ENCODE measurements at places on chromosomes 4 and X.
A peak's percentile ranks its signal among the peaks of the same experiment; 100 is the strongest.

DNA sequence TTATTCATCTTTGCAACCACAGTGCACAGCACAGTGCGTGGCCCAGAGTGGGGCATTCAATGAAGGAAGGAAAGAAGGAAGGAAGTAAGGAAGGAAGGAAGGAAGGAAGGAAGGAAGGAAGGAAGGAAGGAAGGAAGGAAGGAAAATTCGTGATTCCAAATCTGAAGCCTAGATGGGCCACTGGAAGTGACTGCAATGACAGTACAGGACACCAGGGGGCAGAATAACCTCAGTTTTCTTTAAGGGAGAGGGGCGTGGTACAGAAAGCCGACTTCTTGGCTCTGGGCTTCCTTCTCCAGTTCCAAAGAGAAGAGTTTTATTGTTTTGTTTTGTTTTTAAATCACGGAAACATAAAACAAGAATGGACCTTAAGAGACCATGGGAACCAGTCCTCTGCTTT, 47.8 kb downstream of the APLN start:
- DNase-seq, result peak; percentile 45

DNA sequence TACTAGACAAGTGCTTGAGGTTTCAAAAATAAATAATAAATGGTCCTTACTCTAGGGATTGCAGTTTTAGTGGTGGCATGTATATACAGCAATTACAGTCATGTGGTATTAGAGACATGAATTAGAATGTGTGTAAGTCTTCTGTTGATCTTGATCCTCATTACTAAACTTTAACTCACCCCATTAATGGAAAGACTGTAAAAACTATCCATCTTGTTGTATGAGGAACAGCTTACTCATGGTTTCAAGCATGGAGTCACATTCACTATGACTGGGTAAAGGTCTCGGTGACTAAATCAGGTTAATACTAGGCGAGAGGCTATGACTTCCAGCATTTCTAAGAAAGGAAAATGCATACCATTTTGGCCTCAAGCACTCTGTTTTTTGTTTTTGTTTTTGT, 107.0 kb upstream of the HPGD start:
- DNase-seq, result no peak

DNA sequence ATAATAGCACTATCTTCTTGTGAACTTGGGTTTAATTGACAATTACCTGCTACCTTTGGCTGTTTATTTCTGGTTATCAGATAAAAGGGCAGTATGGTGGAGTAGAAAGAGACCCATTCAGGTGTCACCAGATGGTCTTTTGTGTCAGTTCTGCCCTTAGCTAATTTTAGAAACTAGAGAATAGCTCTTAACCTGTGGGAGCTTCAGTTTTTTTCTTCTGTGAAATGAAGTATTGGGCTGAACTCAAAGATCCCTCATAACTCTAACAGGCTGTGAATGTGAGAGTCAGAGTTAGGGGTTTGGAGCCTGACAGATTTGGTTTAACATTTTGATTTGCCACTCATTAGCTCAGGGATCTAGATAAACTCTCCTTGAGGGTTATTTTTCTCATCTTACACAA, 335.2 kb downstream of the PPP1R2C start:
- DNase-seq, result no peak

DNA sequence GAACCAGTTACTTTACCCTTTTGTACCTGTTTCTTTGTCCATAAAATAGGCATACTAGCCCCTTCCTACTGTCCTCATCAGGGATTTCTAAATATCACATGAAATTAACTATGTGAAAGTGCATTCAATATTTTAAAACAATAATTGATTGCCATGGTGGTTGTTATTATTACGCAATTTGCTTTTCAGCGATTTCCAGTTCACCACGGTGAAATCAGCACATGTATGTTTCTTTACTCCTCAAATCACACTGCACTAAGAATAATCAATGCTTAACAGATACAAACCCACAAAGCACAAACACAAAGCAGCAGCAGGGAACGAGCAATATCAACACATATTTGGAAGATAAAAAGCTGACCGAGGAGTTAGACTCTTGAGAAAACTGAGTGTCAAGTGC, 371.3 kb upstream of the NOCT start:
- no peak for DNase-seq

DNA sequence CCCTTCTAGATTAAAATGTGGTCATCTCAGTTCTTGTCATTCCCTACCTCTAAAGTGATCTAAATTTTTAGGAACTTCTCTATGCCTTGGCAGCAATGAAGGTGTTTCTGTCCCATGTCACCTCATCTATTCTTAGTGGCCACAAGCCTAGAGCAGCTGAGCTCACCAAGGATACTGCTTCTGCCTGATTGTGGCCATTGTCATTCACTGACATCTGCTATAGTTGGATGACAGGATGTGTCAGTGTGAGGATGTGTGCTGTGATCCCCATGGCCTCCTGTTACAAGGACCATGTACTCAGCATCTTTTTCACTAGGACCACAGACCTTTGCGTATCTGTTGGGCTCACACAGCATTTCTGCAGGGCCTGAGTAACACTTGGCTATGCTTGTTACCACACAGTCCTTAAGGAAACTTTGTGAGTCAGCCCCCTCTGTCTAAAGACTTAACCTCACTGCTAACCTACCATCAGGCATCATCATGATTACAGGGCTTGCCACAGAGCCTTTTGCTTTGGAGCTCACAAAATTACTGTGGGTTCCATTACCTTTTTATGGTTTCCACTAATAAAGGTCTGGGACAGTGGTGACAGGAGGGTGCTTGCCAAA, 421.0 kb downstream of the ADAM29 start:
- DNase-seq, result no peak

- DNase-seq, result peak; percentile 71
Measured at GRCh38 chr4:173025131-173025530, 143.5 kb upstream of the GALNT7 start.

DNA sequence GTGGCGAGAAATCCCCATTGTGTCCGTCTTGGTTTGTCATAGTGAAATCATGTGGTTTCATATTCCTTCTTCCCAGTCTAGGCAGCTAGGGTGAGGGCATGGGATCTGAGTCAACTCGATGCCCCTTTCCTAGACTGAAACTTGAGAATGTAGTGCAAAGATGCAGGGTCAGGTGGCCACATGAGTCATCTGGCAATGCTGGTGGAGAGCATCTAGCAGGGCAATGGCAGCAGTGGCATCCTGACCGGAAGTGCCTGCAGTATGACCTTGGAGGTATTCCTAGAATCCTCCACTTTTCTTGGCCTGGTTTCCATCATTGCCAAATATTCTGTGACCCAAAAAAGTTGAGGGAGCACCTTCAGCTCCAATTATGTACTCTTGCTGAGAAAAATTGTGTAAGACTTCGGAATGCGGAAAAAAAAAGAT, 39.1 kb upstream of the TMEM184C start:
- no peak for DNase-seq

GRCh38 chr4:152460488-152460887, 75.4 kb downstream of the FBXW7 start:
- peak; percentile 83 for DNase-seq

GRCh38 chr4:100099746-100100145, 90.5 kb downstream of the DDIT4L start:
- DNase-seq, result no peak

DNA sequence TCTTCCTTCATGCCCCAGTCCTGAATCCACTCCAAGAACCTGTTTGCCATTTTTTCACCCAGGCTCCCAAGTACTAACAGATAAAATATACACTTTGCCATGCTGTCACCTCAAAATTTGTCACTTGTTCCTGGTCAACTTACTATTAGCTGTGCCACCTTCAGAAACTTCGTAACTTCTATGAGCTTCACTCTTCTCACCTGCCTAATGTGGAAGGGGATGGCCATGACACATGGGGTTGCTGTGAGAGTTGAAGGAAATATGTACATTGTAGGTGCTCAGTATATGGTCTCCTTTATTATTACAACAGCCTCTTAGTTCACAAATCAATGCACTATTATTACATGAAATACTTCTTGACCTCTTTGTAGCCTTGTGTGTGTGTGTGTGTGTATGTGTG, 10.4 kb downstream of the TMSB4X start:
- DNase-seq, result no peak

GRCh38 chrX:38607976-38608375, 46.6 kb downstream of the TSPAN7 start:
- DNase-seq, result no peak

DNA sequence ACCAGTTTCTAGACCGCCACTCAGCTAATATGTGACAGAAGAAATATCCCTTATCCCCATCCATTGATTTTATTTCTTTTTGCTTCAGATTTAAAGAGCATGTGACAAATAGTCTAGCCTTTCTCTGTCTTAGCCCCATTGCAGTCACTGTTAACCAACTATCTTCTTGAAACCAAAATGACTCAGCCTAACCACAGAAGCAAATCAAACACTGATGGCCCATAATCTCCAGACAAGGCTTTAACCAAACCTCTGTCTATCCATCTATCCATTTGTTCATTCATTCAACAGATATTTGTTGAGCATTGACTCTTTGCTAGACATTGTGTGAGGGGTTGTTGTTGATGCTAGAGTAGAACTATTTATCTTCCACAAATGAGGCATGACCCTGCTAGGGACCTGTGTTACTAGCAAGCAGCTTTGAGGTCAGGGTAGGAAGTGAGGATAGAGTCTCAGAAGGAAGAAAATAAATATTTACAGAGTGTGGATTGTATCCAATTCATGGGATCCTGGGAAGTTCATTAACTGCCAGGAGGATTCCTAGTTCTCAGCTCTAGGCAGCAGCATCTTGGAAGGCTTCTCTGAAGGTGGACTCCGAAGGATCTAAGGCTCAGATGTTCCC, 22.5 kb downstream of the HNRNPH2 start:
- no peak for DNase-seq

DNA sequence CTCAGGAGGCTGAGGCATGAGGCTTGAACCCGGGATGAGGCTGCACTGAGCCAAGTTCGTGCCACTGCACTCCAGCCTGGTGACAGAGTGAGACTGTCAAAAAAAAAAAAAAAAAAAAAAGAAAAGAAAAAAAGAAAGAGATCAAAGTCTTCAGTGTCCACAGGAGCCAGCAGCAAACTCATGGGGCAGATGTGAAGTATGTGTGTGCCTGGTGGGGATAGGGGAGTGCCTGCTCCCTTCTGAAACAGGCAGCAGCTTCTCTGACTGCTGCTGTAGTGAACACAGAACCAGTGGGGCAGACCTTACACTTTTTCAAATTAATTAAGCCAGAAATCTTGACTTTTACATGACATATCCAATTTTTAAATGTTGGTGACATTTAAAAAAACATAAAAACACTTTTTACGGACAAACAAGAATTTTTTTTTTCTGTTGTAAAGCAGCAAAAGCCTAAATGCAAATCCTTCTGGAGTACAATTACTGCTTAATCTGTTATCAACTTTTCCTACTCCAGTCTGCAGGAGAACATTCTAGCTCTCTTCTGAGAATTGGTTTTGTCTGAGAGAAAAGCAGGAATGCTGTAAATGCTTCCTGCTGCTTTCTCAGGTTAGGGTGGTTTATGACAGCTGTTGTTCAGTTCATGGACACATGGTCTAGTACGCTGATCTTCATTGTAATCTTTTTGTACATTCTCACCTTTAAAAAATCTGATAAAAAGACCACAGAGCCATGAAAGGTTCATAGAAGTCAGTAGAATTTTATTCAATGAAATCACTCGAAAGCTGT, 311.1 kb downstream of the CAMK2D start:
- no peak for DNase-seq

DNA sequence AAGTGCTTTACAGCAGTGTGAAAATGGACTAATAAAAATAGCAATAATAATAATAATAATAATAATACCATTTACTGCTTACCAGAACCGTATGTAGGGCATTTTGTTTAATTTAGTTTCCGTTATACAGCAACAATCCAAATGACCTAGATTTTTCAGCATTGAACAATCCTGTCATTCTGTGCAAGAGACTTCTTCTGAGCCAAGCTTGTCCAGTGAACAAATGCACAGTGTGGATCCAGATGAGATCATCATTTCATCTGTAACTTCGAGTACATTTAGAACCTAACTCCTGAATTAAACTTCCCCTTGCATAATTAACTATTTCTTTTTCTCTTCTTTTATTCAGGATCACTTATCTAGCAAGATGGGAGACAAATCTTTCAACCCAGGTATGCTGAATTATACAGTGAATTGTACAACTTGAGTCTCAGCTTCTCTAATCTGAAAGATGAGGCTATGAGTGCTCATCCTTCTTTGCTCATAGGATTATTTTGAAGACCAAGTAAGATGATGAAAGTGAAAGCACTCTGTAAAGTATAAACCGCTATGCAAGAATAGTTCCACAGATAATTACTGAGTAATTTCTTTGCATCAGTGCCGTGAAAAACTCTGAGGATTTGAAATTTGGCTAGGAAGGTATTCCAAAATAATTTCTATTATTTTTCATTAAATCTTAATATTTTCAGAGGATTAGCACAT, 6.6 kb downstream of the CLNK start:
- DNase-seq, result no peak

- no peak for DNase-seq
Measured at GRCh38 chr4:54513204-54513603, 144.6 kb upstream of the KIT start.

DNA sequence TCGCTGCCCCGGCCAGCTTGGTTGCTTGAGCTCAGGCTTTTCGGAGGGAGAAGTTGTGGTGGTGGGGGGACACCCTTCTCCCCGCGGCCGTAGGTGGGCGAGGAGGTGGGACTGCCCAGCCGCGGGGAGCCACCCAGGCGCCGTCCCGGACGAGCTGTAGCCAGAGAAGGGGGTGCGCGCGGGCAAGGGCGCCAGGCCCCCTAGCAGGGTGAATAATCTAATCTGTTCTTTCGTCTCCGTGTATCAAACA, 3.1 kb downstream of the MID1IP1 start:
- DNase-seq, result no peak

- DNase-seq, result peak; percentile 29
Measured at GRCh38 chrX:45232139-45232538, 31.5 kb upstream of the DIPK2B start.

DNA sequence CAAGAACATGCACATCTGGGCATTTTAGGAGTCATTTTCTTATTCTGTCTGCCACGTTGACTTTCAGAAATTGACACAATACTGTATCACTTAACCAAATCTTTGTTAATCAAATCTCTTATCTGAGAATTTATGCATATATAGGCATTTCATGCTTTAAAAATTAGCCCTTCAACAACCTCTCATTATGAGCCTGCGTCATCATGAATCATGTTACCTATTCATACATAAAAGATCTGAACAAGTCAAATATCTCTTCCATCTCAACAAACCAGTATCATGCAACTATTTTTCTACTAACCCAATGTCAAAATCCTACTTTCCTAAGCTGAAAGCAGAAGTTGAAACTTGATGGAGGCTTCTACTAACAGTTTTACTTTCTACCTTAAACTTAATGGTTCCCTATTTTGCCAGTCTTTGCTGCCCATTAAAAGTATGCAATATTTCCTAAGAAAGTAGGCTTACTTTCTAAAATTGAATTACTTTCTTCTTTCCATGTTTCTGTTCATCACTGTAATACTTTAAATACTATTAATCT, 1.8 kb downstream of the ADAM29 start:
- DNase-seq, result no peak

Measured in inflammatory macrophage treated with lipopolysaccharide for 4 hours (primary cell).